ENCODE measurements at places on chromosomes 2 and 18.

GRCh38 chr2:10863047-10863446, 48.7 kb upstream of the KCNF1 start:
- no peak for DNase-seq

DNA sequence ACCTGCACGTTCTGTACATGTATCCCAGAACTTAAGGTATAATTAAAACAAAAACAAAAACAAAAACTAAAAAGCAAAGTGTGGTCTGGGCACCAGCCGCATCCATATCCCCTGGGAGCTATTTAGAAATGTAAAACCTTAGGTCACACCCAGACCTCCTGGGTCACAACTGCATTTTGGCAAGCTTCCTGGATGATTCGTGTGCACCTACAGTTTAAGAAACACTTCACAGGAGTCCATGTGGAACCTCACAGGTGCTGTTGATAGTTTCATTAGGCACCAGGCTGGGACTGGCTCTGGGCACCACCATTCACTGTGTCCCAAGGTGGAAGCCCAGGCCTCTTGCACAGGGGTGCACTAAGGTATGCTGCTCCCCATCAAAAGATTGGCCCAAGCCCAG, 103.6 kb upstream of the BOD1L2 start:
- no peak for DNase-seq

DNA sequence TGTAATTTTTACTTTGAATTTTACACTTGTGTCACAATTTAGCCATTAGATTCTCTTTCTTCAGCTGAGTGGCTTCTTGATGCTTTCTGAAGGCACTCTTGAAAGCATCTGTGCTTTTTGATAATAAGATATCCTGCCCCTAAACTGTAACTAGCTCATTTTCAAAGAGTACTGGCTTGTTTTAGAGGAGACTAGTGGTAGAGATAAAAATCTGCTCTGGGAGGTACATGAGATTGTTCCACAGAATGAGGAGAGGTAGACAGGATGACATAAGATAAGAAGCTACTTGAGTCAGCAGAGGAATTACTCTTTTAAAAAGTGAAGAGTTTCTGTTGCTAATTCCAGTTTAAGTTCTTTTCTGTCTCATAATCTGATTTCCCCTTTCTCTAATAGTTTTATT, 10.6 kb downstream of the PLEKHB2 start:
- DNase-seq = no peak

DNA sequence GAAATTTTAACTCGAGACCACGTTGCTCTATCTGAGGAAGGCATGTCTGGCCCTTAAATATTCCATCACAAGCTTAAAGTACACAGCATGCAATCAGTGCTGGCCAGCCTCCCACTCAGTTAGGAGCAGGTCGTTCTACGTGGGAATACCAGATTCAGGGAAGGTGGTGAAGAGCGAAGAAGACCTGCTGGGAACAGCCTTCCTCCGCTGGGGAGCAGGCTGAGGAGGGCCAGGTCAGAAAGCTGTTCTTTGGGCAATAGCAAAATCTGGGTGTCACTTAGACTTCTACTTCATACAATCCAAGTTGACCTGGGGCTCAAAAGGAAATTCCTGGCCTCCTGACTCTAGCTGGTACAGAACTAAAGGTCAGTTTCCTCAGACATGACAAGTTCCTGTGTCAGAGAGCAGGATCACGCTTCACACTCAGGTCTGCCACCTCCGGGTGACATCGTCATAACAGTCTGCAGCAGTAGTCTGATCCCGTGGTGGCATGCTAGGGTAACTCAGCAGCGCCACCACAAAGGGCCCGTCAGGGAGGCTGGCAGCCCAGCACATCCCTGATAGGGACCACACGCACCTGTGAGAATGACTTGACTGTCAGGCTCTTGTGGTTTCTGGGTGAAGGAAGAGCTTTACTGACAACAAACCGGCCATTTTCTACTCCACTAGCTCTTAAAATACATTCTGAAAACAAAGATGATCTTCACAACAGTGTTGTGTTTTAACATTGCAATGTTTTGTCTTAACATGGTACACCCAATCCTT, 35.2 kb upstream of the NAPG start:
- peak; percentile 46 for DNase-seq

DNA sequence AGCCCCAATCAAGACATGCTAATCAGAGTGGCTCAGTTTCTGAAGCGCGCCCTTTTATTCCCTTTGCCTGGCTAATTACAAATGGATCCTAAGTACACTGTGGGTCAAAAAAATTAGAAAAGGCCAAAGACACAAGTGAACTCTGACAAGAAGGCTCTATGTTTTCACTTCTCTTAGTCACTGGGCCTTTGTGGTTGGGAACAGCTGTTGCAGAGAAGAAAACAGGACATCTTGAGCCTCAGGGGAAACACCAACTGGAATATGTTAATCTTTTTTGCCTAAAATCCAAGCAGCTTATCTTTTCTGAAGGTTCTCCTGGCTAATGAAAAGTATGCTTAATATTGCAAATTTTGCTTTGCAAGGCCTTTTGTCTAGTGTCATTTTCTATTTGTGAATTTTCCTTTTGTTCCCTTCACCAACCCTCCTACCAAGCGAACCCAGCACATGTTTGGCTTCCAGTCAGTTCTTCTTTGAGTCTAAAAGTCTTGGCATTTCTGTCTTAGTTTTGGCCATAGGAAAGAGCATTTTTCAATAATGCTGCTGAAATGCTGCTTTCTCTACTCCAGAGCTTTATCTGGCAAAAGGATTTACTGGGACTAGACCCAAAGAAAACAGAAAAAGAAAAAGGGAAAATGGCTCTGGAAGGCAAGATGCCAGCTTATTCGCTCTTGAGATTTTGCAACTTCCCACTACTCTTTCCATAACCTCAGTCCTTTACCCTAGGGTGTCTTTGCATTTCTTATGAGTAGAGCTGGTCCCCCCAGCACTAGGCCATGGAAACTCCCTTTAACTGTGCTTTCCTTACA, 440.2 kb upstream of the ST6GAL2 start:
- no peak for DNase-seq

DNA sequence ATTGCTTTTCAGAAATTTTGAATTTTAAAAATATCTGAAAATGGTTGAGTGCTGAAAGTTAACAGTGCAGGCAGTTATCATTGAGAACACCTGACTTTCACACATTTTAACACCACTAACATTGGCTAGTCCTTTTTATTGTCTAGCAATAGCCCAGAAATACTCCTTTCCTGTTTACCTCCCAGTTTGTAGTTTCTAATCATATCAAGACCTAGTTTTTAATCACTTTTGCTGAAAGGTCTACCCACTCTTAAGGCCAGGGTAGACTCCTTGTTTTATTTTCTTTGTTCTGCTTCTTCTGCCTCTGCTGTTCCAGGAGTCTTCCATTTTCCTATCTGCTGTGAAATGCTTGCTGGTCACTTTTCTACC, 72.1 kb downstream of the UBE2E3 start:
- DNase-seq = no peak

DNA sequence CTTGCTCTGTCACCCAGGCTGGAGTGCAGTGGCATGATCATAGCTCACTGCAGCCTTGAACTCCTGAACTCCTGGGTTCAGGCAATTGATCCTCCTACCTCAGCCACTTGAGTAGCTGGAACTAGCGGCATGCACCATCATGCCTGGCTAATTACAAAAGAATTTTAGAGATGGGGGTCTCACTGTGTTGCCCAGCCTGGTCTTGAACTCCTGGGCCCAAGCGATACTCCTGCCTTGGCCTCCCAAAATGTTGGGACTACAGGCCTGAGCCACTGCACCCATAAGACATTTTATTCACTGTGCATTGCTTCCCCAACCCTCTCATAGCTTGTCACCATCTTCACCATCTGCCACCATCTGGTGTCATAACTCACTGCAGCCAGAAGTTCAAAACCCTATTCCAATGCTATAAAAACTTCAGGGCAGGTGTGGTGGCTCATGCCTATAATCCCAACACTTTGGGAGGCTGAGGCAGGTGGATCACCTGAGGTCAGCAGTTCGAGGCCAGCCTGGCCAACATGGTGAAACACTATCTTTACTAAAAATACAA, 78.7 kb downstream of the NCAPH start:
- DNase-seq = no peak

GRCh38 chr2:71462641-71463341, 9.4 kb downstream of the DYSF start:
- DNase-seq = no peak

- DNase-seq = no peak
These were observed 13.8 kb upstream of the ZBTB7C start for GRCh38 chr18:48422947-48423378.

- no peak for DNase-seq
These were observed 39.0 kb downstream of the SLC39A10 start for GRCh38 chr2:195696012-195696411.

DNA sequence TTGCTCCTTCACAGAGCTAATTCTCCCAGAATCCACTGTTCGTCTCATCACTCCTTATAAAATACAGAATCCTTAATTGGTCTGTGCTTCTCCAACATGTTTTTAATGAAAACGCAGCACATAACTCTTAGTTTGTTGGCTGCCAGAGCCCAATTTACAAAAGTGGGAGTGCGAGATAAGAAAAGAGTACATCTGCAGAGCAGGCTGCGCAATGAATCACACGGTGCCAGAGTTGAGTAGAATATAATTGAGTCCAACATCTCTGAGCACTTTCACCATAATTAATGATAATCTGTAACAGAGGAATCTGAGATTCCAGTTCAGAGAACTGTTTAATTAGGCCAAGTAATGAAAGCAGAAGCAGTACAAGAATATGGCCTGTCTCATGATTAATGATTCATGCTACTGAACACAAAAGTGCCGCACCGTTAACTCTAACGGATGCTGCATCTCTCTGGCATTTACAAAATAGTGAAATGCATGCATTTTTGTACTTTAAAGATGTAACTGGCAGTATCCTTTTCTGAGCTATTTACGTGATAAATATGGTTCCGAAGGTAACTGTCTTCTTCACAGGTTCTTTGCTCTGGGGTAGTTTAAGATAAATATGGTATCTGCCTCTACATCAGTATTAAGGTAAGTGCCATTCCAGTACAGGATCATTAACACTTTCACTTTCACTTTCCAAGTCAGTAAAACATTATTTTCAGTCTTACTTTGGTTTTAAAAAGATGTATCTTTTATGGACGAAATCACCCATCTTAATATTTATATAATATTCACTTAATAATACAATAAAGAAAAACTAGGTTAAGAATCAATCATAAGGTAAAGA, 785.6 kb downstream of the NR4A2 start:
- no peak for DNase-seq
